Urinary bladder (tissue), 4 donors: ENCODE measurements at places on chromosomes 7 and 10.

DNA sequence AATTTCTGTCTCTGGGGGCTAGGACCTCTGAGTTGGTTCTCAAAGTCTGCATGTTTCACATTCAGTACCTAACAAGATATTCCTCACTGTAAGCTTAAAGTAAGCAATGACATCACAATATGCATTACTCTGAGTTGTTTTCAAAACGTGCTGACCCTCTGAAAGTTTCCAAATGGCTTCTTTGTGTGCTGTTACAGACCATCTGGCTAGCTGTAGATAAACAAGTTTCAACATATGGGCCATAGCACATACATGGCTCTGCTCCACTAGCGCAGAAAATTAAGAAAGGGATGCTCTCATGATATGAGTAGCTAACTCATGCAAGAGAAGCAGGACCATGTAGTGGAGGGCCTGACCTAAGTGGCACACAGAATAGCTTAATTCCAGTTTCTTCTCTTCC lies 119.0 kb downstream of the HTR7 start:
- no peak for DNase-seq

DNA sequence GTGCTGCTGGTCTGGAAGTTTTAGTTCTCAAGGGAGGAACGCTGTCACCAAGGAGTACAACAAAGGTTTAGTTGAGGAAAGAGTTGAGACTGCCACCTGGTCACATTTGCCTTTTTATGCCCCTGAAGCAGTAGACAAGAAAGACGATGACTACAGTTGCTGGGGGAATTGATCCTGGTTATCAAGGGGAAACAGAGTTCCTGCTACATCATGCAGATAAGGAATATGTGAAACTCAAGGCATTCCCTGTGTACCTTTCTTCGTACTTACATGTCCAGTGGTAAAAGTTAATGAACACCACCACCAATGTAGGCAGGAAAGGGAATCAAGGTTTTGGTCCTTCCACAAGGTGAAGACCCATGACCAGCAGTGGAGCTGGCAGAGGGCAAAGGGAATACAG lies 31.8 kb downstream of the SLC35B4 start:
- DNase-seq = no peak

- no peak for DNase-seq
Observed at GRCh38 chr10:43772171-43772570, 123.5 kb upstream of the ZNF32 start.

DNA sequence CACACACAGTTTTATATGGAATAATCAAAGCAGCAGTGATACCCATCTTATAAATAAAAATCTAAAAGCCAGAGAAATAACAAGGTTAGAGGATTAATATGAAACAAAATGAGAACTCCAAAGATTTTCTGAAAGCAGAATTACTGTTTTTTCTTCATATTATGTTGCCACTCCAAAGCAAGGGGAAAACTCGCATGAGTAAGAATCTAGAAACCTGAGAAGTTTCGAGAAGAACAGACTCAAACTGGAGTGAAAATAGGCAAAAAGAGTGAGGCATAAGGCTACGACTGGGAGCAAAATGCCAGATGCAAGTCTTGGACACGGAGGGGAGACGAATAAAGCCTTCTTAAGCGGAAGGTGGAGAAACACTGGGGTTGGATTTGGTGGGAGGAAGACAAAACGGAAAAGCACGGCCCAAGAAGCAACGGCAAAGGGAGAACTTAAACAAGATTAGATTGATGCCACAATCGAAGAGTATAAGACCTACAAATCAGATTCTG lies 923 bp downstream of the TNPO3 start:
- no peak for DNase-seq

GRCh38 chr10:80320377-80320776 lies 30.9 kb upstream of the MAT1A start:
- DNase-seq = no peak

DNA sequence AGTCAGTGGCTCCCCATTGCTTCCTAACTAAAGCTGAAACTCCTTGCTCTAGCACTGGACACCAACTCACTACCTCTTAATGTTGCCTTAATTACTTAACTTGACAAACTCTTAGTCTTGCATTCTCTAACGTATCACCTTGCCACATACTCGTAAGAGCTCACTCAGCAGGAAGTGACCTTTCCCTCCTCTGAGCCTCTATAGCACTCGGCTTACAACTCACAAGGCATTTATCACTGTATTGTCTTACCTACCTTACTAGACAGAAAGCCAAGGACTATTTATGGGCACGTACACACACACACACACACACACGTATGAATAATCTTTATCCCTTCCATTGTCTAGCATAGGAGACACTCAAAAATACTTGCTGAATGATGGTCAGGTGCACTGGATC lies 21.2 kb downstream of the CEP41 start:
- DNase-seq = no peak

DNA sequence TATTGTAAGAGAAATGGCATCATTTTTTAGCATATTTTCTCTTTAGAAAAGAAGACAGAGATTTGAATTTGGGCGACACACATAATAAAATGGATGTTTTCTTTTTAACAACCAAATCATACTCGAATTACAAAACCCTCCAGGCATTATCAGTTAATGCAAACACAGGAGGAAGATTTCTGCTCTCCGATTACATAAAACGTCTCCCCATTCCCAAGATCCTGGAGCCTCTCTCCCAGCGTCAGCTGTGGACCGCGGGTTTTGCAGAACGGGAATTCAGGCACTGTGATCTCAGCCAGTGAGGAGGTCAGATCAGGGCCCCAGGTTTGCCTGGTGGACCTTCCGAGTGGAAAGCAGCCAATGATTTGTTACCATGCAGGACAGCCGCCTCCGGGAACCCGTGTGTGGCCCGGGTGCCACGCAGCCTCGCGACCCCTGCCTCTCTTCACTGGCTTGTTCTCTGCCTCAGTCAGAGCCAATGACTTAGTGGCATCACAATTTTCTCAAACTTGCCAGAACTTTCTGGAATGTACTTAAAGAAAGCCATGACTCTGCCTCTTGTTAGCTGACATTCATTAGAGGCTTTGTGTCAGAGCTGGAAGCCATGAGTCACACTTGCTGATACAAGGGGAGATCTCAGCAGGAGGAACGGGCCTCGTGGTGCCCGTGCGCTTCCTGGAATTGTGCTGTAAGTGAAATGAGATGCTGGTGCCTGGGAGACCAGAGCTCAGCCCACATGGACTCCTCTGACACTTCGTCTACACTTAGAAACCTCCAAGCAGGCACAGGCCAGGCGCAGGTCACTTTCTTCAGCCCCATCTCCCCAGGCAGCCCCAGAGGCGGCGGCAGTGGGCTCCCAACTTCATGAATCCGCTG lies 246.1 kb downstream of the KLF6 start:
- DNase-seq = peak; percentile 15

DNA sequence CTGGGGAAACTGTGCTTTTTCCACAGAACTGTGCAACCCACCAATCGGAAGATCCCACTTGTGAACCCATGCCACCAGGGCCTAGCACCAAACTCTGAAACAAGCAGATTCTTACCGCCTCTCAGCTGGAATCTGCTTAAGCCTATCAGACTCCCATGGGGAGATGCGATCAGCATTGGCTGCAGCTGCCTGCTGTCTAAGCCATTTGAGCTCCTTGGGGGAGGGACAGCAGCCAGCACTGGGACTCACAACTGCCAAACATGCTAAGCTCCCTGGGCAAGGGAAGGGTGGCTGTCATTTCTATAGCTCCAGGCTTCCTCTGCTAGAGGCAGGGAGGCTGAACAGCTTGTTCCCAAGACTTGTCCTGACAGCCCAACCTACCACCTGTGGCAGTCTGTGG lies 283.8 kb downstream of the CDK14 start:
- no peak for DNase-seq

DNA sequence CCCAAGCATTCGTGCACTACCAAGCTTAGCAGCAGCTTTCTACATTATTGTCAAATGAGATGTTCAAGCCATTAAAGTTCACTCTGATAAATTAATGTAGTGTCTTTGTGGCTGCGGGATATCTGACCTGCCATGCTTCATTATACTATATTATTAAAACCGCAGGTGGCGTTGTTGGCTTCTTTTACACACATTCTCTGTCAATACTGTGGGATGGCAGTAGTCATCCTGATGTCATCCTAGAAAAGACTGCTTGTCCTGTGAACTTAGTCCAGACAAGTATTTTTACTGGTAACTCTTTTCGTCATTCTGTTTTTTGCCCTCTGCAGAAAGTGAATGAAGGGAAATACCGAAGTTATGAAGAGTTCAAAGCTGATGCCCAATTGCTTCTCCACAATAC lies 103.9 kb downstream of the ZMYND11 start:
- no peak for DNase-seq

DNA sequence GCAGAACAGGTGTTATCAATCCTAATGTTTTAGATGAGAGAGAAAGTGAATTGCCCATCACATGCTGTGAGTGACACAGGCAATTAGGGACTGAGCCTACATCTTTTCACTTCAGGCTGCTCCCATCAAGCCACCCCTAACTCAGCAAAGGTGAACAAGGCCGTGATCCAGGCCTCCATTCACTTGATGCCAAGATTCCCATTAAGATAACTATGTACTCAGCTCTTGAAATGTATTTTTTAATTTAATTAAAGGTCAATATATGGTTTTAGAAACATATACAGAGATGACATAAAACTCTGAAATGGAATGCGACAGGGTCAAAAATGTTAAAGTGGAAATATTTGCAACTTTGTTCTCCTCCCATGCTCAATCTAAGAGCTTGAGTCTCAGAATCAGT lies 27.9 kb upstream of the UBE2H start:
- no peak for DNase-seq

DNA sequence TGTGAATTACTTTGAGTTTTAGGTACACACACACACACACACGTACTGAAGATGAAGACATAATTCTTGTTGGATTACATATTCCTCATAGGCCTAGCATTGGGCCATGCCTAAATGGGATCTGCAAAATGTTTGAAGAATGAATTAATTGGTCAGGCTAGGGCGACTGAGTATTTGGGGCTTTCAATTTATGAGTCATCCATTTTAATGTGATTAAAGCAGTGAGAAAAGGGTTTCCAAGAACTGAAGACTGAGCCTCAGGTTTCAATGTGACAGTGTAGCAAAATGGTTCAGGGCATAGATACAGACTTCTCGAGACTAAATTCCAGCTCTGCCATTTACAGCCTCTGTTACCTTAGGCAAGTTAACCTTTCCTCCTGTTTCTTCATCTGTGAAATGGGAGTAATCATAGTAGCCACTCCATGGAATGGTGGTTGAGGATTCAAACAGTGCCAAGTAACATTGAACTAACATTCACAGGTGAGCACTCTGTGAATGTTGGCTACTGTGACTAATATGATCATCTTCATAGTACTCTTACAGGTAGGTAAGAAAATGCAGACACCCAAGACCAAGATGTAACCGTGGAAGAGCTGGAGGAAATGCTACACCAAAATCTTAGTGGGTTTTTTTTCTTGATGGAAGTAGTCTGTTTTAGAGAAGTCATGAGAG lies 7.6 kb downstream of the BPGM start:
- no peak for DNase-seq

- DNase-seq = no peak
Observed at GRCh38 chr7:140992422-140992821, 22.3 kb downstream of the MRPS33 start.

GRCh38 chr10:126854726-126855495 lies 50.3 kb upstream of the DOCK1 start:
- DNase-seq = no peak

- no peak for DNase-seq
Observed at GRCh38 chr10:115417585-115418265, 324.6 kb downstream of the ATRNL1 start.

DNA sequence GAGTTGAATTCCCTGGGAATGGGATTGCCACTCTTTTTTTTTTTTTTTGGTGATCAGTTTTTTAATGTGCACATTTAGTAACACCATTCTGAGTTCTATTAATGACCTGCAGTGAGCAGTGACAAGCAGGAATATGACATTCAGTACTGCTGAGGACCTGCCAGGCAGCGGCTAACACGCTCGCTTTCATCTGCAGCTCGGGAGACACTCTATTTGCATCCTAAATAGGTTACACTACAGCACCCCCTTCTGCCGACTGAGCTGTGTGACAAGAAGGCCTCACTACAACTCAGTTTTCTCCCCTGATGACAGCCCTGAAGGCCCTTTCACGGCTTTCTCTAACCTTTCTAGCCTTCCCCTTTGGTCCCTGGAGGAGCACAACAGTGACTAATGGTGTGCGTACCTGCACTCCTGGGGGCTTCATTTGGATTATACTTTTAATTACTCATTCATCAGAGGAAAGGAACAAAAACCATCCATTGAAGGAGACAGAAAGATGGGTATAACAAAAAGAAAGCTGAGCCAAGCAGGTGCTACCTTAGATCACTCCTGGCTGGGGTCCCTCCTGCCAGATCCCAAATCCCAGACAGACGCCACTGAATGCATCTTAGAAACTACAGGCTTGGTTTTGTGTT lies 872.4 kb downstream of the LRMDA start:
- DNase-seq = peak; percentile 83

DNA sequence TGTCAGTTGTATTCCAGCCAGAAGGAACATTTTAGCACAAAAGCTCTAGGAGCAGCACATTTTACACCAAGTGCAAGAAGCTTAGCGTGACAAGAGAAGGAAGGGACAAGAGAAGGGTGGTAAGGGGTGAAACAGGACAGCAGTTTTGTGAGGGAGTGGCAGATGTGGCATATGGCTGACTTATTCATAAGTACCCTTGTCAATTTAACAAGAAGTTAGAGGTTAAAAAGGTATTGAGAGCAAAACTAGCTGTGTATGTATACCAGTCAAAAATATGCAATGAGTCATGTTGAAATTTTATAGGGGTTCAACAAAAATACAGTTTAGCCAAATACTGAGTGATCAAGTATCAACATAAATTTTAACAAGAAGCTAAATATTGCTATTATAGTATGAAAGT lies 561.5 kb upstream of the POT1 start:
- DNase-seq = no peak

DNA sequence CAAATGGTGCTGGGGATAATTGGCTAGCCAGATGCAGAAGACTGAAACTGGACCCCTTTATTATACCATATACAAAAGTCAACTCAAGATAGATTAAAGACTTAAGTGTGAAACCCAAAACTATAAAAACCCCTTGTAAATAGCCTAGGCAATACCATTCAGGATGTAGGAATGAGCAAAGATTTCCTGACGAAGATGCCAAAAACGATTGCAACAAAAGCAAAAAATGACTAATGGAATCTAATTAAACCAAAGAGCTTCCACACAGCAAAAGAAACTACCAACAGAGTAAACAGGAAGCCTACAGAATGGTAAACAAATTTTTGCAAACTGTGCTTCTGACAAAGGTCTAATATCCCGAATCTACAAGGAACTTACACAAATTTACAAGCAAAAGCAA lies 30.9 kb upstream of the PLXDC2 start:
- no peak for DNase-seq

DNA sequence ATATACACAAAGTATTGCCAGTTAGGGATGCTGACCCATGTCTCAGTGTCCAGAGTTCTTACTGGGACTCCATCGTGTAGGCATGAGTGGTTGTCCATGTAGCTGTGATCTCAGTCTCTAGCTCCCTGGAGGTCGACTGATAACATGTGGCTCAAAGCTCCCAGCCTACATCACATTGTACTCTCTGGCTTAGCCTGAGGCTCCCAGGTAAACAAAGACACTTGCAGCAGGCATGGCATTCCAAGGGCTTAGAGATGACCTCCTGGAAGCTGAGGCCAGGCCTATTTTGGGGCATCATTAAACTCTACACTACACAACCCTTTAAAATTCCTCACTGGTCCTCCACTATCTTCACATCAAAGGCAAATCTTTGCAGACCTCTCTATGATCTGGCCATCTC lies 100.8 kb upstream of the DOCK1 start:
- no peak for DNase-seq

- DNase-seq = no peak
Observed at GRCh38 chr7:84744385-84744784, 442.5 kb downstream of the SEMA3D start.

GRCh38 chr10:30011396-30011795 lies 48.0 kb downstream of the JCAD start:
- no peak for DNase-seq

- no peak for DNase-seq
Observed at GRCh38 chr10:115095758-115096157, 2.6 kb downstream of the ATRNL1 start.
